Activated T-helper 1 cell treated with anti-CD3 and anti-CD28 coated beads, Interleukin-2, amount 50 U/mL, for 16 hours (primary cell): ENCODE measurements at places on chromosomes 16 and 17.

GRCh38 chr17:79038545-79039135, 14.7 kb downstream of the C1QTNF1 start:
- DNase-seq, result no peak

DNA sequence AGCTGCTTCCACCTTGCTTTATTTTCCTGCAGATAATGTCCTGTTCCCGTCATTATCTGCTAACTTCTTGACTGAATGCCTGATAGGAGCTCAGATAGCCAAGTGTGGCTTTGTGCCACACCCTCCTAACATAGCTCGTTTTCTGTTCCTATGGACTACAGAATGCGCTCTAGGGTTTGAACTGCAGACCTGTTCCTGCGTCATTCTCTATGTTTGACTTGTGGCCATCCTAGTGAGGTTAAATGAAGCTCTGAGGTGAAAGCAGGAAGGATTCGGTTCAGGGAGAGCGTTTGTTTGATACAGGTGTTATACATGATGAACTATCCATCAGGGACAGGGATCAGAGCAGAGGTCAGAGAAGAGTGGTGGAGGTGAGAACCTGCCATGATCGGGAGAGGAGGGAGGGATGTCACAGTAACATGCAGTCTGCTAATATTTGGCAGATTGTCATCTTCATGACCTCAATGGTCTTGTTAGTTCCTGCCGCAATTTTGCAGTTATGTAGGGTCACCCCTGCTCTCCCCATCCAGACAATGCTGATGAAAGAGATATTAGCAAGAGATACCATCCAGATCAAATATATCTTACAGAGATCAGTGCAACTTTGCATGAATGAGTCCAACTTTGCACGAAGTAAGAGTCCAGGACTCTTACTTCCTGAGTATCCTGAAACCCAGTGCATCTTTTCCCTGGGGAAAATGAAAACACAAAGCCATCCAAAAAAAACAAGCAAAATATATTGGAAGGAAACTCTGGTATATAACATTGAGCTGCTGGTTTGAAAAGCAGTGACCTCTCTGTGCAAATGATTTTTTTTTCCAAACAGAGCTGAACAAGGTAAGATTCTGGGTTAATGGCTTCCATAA, 32.8 kb downstream of the MPHOSPH6 start:
- no peak for DNase-seq

GRCh38 chr17:78823282-78824046, 17.1 kb downstream of the USP36 start:
- DNase-seq, result no peak

DNA sequence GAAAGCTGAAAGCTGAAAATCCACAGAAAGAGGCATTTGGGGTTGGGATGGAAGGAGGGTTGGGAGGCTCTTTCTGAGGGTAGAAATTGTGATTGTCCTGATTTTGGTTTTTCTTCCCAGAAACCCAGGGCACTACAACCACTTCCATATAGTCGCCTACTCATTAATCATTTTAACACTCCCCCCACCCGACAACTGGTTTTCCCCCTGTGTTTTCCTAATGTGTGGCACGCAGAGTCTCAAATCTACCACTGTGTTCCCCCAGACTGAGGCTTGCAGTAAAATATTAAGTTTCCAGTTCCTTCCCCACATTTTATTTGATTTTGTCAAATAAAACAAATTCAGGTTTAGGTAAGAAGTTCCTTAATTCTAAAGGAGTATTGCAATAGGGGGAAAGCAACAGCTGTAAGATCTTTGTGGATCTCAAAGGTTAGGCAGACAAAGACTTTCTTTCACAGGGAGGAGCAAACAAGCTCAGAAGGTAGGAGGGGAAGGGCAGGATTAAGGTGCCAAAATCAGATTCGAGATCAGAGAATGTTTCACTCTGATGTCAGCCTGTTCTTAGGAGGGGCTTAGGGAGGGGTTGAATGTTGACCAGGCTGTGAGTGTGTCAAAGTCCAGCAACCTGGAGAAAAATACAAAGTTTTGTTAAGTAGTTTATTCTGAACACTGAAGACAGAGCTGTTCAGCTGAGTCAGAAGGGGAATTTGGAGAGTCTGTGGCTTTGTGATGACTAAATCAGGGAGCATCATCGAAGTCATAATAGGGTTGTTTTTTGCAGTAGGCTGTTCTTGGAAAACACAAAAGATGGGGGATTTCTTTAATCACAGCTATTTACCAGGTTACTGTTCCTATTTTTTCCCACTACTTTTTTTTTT, 3.6 kb downstream of the ZNF267 start:
- DNase-seq, result no peak

- DNase-seq, result no peak
These were observed 6.8 kb downstream of the FBXL19 start for GRCh38 chr16:30930160-30930571.

DNA sequence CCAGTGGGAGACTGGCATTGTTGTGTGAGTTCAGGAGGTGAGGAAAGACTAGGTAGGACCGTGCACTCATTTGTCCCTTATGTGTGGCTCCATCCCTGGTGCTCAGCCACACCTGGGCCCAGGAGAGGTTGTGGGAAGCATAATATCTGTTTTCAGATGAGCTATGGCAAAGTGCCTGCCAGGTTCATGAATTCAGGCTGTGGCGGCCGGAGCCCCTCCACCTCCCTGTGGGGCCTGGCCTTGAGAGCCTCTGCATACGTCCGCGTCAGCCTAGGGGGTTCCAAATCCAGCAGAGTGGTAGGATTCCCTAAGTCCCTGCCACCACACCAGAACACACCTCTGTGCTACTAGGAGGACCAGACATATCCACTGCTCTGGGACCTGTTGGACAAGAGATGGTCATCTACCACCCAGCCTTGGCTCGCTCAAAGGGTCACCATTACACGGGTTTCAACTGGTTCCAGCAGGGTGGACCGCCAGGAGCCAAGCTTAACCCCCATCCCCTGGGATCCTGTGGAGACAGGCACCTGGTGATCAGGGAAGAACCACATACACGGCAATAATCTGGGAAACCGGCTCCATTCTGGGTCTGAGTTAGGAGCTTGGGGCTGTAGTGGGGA, 2.0 kb downstream of the B3GNT9 start:
- no peak for DNase-seq

GRCh38 chr17:602436-602835, 112.2 kb downstream of the VPS53 start:
- DNase-seq, result no peak

DNA sequence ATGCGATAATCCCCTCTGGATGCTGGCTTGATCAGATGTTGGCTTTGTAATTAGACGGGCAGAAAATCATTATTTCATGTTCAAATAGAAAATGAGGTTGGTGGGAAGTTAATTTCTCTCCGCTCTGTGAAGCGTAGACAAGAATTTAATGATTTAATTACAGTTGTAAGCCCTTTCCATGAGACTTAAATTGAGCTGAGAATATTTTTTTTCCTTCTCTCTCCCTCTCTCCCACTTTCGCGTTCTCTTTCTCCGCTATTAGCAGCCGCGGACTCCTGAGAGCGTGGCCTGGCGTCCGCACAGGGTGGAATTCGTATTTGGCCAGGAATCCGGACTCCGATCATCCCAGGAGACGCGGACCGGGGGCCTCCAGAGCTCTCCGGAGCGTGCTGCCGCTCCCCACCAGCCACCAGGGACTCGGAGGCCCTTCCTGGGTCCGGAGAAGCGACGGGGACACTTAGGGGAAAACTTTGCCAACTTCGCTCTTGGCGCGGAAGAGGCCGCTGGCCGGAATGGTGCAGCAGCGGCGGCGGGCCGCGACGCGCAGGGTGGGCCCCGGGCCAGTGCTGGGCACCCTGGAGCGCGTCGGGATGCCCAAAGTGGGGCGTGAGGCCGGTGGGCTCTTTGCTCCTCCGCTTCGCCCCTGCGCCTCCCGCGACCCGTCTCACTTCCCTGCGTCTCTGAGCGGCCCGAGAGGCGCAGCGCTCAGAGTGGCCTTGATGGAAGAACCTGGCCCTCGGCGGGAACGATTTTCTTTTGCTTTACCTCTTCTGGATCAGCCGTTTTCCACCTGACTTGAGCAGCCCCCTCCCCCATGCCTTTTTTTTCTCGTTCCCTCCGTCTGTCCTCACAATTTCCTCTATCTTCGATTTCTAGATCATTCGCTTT, 3.6 kb upstream of the IRX3 start:
- no peak for DNase-seq

GRCh38 chr17:60442271-60443173, 20.2 kb downstream of the CHCT1 start:
- DNase-seq, result no peak

DNA sequence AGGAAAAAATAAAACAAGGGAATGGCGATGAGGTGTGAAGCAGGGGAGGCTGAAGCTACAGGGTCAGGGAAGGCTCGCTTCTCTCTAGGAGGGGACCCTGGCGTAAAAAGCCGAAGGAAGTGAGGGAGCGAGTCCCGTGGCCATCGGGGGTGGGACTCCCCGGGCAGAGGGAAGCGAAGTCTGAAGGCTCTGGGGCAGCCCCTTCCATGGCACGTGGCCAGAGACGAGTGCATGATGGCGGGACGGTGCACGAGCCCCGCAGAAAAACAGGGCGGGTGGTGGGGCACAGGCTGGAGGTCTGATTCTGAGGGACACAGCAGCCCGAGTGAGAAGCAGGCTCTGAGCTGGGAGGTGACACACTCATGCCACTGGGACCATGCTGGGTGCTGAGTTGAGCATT, 21.1 kb upstream of the NCBP3 start:
- no peak for DNase-seq

GRCh38 chr17:78803186-78803845, 21.2 kb upstream of the CYTH1 start:
- no peak for DNase-seq

- no peak for DNase-seq
These were observed 34.1 kb downstream of the FAM20A start for GRCh38 chr17:68567035-68567434.

- no peak for DNase-seq
These were observed 271.4 kb upstream of the MAF start for GRCh38 chr16:79871906-79872305.

- DNase-seq, result no peak
These were observed 30.8 kb downstream of the C16orf54 start for GRCh38 chr16:29714972-29715371.

- DNase-seq, result no peak
These were observed 216.8 kb upstream of the EEF2KMT start for GRCh38 chr16:5314377-5314776.
